Neural crest cell (in vitro differentiated cells): ENCODE measurements at places on chromosomes 4 and X.
A peak's percentile ranks its signal among the peaks of the same experiment; 100 is the strongest.

DNA sequence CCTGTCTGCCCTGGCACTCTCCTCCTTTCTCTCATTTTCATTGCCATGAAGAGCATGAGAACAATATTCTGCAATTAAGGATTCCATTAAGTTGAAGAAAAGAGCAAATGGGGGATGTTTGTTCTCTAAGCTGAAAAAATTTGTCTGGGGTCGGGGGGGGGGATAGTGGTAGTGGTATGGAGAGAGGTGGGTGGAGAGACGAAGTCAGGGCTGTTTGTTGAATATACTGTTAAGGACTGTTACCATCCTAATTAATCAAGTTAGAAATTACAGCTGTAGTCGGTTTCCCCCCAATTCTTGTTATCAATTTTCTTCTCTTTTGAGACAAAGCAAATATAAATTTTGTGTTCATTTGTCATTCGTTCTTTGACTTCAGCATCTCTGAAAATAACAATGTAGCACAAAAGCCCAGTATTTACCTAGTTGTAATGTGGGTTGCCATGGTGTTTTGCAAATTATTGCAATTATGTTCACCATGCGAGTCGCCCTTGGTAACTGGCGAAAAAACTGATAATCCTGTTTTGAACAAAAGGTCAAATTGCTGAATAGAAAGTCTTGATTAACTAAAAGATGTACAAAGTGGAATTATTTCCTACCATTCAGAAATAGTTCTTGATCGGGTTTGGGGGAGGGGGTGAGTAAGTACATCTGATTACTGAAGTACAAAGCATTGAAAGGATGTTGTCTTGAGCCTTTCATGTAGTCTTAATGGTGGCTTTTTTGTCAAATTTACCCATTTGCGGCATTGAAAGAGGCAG, 139.1 kb downstream of the ARX start:
- no peak for DNase-seq

DNA sequence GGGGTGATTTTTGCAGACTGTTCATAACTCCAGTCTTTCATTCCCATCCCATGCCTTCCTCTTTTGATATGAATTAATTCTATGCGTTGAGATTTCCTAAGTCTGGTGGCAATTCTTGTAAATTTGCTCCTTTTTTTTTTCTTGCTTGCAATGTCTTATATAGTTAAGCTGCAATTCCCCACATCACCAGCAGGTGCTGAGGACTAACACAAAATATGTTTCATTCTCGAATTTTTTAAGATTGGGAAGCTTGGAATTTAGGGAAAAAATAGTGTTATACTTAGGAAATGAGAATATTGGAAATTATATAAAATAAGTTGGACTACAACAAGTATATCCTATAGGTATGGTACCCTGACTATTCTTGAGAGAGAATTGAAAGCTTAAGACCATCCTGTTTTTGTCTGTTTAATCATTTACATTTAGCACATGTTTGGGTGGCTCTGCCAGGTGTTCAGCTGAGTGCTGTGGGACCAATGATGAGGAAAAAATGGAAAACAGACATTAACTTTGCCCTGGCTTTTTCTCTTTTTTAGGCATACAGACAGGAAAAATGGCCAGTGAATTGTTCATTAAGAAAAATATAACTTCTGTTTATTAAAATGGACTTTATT, 30.2 kb downstream of the AFF2 start:
- DNase-seq = peak; percentile 2

GRCh38 chrX:20663336-20663735, 396.6 kb upstream of the RPS6KA3 start:
- DNase-seq = no peak

DNA sequence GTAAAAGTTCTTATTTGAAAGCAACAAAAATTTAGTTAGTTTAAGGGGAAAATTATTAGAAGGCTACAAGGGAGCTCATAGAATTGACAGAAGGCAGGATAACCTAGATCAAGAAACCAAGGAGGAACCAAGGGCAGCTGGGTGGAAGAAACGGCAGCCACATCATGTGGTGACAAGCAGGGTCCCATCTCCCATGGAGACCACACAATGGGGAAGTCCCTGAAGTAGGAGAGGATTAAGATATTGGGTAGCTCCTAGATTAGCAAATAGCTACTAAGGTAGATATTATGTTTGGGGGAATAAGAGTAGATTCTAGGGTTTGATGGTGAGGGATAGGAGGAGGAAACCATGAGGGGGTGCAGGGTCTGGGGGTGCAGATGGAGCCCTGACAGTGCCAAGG, 48.0 kb upstream of the TMEM154 start:
- DNase-seq = no peak

- DNase-seq = no peak
These were observed 10.0 kb upstream of the OPHN1 start for GRCh38 chrX:68443155-68443868.

GRCh38 chr4:98679738-98680137, 21.3 kb upstream of the TSPAN5 start:
- no peak for DNase-seq

DNA sequence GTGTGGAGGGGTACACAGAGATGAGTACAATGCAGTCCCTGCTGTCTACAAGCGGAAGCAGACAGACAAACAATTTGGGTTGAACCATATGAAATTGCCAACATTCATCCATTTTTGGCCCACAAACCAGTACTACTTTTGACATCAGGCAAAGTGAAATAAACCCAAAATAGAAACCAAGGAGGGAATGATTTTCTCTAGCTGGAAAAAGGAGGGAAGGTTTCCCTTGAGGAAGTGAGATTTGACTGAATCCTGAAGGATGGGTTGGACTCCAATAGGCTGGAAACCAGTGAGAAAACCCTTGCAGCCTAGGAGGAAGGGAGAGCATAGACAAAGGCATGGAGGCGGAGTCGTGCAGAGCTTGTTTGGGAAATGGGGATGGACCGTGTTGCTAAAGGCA, 63.5 kb upstream of the PJA1 start:
- no peak for DNase-seq

DNA sequence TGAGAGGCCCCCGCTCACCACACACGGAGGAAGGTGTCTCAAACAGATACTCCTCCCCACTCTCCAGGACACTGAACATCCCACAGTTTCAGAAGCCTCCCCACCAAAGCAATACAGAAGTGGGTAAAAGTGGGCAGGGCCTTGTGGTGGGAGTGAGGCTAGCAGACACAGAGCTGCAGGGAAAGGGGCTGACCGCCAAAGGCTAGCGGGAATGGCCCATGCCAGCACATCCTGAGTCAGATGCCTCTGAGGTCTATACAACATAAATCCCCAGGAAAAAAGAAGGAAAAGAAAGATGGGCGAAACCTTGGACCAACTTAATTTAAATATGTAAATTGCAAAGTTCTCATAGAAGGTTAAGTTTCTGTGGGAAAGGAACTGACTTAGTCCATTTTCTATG, 21.9 kb upstream of the ARHGAP10 start:
- no peak for DNase-seq

- no peak for DNase-seq
These were observed 102.9 kb upstream of the PAQR3 start for GRCh38 chr4:79042079-79042674.

GRCh38 chr4:147844781-147845180, 112.9 kb downstream of the ARHGAP10 start:
- no peak for DNase-seq

DNA sequence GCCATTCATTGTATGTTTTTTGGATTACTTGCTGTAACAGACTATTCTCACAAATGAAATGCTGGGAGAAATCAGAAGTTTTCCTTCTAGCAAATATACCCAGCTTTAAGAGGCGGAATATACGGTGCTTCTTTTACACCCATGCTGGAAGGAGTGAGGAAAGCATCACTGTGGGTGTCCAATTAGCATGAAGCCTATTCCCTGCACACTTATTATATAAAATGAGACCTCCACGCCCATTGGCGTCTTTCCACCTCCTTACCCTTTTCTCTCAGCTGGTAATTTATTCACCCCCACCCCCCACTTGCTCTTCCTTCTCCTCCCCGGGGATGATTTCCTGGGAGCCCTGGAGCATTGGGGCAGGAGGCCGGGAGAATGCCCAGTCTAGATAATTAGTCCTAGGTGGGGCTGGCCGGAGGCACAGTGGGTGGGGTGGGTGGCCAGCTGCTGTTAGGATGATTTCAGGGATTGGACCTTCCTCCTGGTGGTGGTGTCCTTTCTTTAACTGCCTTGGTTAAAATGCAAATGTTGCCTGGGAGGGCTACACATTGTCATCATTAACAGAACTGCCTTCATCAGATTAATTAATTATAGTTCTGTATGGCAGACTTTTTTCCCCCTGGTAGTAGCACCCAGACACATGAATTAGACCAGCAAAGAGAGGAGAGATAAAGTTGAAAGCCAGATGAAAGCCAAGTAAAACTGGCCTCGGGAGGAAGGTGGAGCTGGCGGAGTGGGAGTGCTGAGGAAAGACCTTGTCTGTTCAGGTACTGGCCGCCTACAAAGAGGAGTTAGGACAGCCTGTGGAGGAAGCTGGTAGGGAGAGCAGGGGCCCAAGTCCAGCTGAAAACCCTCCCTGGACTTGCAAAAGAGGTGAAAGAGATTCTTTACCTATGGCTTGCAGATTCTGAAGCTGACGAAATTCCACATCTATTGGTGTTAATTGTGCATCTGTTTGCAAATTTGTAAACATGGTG, 11.4 kb downstream of the SHROOM2 start:
- DNase-seq = no peak

DNA sequence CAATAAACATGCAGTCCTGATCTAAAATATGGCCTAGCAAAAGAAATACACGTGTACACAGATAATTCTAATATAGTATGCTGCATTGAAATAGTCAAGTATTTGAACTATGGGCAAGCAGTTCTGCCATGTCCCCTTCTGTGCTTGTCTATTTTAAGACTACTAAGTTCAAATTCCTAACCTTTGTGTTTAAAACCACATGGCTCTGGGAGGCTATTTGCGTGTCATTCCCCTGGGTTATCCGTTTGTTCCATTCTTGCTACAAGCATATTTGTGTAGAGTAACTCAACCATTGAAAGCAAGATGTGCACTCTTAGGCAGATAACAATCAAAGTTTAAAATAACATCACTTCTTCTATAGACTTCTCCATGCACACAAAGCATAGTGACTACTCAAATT, 25.4 kb upstream of the TBC1D1 start:
- DNase-seq = no peak

GRCh38 chrX:9429767-9430166, 35.1 kb upstream of the TBL1X start:
- no peak for DNase-seq

DNA sequence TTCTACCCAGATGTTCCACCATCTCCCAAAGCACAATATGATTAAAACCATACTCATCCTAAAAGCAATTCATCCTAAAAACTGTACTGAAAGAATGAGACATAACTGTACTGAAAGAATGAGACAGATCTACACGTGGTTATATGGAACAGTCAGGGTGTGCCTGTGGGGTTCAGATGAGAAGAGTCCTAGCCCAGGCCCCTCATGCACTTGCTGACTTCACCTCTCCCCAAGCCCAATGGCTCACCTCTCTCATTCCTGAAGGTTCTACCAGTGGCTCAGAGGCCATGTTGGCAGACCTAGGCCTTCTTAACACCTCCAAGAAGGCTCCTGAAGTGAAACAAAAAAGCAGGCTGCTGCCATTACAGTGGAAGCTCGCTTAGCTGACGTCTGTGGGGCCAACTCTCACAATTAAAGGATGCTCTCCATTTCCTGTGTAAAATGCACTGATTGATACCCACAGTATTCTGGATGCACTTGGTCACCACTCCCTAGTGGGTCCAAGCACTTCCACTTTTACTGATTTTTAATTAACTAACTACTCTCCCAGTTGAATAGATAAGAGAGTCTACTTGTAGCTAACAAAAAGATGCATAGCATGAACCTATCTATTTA, 3.8 kb downstream of the PLAC1 start:
- DNase-seq = no peak

- no peak for DNase-seq
These were observed 625.7 kb downstream of the FAT4 start for GRCh38 chr4:125940426-125940825.

DNA sequence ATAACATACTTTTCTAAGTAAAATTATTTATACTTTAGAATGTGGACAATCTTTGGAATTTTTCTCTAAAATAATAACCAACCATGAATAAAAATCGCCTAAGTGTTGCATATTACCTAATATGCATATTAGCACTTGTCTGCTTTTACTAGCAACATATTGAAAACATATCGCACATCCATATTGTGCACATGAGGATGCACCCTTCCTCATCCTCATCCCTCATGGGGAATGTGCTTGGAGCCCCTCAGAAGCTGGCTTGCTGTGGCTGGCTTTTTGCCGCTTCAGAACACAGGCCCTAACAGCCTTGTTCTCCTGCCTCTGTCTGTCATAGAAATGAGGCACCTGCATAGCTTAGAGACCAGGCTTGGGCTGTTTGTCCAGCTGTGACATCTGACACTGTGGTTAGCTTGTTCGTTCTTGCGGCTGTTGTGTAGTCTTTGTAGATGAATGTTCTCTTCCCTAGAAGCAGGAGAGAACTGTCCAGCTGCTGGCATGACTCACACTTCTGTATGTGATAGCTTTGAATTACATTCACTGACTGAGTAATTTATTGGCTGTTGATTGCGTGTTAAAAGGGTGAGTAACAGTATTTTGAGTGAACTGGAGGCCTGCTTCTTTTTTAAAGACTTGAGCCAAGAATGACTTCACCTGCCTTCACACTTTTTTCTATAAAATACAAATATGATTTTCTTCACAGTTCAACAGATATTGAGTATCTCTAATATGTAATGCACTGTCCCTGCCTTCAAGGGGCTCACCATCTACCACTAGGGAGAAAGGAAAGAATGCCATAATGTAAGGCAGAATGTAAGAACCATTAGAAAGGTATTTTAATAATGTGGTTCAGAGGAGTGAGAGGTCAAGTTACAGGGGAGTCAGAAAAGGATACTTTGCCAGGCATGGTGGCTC, 81.9 kb downstream of the HMGB2 start:
- DNase-seq = no peak

GRCh38 chrX:153468008-153468580, 2.3 kb downstream of the HAUS7 start:
- DNase-seq = no peak

GRCh38 chr4:126087101-126087500, 772.3 kb downstream of the FAT4 start:
- no peak for DNase-seq

DNA sequence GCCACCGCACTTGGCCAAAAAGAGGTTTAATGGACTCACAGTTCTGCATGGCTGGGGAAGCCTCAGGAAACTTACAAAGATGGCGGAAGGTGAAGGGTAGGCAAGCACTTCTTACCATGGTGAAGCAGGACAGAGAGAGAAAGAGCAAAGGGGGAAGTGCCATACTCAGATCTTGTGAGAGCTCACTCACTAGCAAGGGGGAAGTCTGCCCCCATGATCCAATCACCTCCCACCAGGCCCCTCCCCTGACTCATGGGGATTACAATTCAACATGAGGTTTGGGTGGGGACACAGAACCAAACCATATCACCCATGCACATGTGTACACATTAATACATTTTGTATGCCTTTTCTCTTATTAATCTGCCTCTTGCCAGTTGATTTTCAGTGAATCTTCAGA, 77.2 kb upstream of the HSD17B10 start:
- DNase-seq = no peak
